ENCODE measurements at places on chromosomes 7 and 10.

- DNase-seq: no peak
Measured at GRCh38 chr7:84970670-84971069, 216.2 kb downstream of the SEMA3D start.

DNA sequence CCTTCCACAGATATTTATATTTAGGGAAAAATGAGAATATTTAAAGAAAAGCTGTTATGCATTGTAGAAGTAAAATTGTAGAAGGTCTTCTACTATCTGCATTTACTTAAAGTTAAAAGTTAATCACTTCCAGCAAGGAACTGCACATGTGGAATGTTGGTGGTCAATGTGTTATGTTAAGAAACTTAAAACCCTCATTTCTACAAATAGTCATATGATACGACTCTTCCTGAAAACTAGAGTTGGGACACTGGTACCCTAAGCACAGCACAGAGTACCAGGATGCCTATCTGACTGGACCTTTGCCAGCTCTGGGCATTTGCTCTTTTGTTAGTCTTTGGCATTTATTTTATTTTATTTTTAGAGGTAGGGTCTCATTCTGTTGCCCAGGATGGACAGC lies 524.2 kb upstream of the GALNT17 start:
- DNase-seq: no peak

DNA sequence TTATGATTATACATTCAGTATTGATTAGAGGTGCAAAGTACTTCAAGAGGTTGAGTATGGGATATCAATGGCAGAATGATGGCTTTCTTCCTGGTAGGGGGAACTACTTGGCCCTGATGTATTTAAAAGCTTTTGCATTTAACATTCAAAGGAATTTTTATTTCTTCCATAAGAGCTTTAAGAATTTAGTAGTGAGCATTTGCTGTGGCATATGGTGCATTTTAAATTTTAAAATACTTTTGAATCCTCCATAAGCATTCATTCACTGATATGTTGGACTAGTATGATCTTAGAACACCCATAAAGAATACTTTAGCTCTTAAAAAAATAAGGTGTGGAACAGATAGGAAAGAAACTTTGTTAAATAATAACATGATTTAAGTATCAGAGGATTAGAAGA lies 191.9 kb upstream of the PPP1R3A start:
- no peak for DNase-seq

DNA sequence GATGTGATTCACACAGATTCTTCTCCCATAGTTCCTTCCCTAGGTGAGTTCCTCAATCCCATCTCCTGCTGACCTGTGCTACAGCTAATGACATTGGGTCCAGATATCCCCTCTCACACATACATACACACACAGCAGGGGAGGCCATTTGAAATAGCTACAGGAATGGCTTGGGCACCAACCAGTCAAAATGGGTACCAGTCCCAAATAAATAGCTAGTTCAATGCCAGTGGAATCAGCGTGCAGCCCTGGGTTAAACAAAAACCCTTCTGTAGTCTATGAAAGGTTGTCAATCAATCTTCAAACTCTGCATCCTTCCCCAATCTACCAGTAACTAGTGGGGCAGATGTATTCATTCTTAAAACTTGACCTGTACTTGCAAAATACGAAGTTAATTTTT lies 9.3 kb downstream of the PNLIPRP2 start:
- DNase-seq: no peak

- DNase-seq: no peak
Measured at GRCh38 chr7:57417736-57418135, 32.2 kb upstream of the ZNF716 start.

- DNase-seq: no peak
Measured at GRCh38 chr7:159016591-159016990, 128.1 kb downstream of the VIPR2 start.

DNA sequence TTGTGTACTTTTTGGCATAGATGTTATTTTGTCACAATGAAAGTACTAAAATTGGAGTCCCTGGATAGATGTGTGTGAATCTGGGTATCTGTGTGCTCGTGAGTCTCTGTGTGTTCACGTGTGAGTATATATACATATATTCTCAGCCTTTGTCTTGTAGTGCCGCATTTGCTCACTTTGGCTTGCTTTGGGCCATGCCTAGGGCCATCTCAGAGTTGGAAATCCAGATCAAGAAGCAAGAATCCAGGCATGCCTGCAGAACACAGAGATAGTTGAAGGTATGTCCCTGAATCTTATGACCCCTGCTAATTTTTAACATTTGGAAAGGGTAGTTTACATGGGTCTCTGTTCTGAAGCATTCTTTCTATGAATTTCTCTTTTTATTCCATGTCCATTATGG lies 208.7 kb downstream of the PHTF2 start:
- DNase-seq: no peak

- no peak for DNase-seq
Measured at GRCh38 chr7:37441386-37441760, 7.3 kb downstream of the ELMO1 start.

DNA sequence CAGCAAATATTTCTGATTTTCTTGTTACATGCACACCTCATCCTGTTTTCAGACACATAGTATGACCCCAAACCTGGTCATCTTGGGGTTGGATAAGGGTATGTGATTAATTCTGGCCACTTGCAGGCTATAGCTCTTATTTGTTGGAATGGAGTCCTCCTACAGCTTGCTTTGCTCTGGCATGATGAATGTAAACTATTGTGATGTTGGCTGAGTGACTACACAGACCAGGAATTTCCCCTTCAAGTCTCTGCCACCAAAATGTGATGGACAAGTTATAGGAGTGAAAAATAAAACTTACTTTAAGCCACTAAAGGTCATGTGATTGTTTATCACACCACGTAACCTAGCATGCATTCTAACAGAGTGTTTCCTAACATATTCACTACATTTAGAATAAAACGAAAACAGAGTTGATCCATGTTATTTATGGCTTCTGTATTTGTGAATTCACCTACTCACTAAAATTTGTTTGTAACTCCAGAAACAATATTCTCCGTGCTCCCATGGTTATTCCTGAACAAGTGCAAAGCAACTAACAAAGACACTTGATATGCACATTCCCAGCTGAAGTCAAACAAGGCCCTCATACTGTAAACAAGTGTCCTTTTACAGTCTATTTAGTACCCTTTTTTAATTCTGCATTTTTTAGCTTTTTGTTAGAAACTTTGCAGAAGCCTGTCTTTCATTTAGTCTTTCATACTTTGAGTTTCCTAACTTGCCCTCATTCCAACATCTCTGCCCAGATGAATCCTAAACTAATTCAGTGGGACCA lies 599.2 kb upstream of the PCDH15 start:
- no peak for DNase-seq

- no peak for DNase-seq
Measured at GRCh38 chr10:98675902-98676301, 229.2 kb upstream of the HPS1 start.

DNA sequence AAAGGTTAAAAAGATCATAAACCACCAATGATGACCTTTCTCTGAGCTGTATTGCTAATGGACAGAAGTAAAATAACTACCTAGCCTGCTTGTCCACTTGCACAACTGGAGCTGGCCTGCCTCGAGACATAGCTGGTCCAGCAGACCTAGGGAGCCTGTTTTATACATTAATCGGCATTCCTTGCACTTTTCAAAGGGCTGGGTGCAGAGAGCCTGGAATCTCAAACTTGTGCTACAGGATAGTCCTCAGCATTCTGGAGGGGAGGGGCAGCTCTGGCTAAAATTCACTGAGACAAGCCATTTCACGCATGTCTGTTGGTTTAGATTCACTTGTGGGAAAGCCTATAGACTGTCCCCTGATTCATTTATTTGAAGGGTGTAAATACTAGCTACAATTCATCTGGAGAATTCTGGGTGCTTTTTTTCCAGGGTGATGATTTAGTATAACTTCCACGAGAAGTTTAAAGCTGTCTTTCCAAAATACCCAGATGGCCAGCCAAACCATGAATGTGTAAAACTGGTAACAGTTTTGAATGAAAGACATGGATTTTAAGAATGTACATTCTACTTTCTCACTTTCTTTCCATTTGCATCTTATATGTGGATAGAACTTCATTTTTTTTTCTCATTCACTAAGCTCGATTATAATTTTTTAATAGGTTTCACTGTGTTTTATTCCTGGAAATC lies 389.4 kb downstream of the KCNMA1 start:
- DNase-seq: peak; percentile 80

DNA sequence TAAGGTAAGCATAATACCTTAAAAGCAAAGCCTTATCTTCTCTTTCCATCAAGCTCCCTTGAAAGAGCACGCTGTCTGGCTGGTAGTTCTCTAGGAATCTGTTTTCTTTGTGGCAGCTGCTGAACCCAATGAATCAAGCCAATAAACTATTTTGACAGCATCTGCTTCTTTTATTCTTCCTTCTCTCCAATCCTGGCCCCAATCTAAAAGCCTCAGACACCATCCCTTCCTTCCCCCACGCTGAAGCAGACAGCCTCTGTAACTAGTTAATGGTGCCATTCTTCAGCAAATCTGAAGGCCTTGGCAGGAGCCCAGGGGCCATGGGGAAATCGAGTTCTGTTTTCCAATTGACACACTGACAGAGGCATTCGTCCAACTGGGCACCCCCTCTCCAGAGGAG lies 186.6 kb upstream of the LYZL1 start:
- no peak for DNase-seq

GRCh38 chr10:132591166-132591971 lies 53.8 kb downstream of the INPP5A start:
- DNase-seq: peak; percentile 75

DNA sequence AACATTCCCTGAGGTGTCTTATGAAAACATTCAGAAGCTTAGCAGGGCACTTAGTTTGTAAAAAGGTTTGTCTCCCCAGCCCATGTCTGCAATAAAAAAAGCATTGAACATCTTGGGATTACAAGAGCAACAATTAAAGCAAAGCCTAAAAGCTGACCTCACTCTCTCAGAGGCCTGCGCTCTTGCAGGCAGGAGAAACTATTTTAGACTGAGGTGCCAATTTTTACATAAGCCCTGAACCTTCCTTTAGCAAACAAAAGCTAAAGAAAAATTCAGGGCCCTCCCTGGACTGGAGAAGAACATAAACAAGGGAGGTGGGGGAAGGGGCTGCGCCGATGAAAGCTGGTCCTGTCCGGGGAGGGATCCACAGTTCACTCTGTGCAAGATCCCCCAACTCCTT lies 312.7 kb upstream of the RNF32 start:
- no peak for DNase-seq

- DNase-seq: peak; percentile 29
Measured at GRCh38 chr7:95190515-95190914, 133.8 kb downstream of the PON1 start.

DNA sequence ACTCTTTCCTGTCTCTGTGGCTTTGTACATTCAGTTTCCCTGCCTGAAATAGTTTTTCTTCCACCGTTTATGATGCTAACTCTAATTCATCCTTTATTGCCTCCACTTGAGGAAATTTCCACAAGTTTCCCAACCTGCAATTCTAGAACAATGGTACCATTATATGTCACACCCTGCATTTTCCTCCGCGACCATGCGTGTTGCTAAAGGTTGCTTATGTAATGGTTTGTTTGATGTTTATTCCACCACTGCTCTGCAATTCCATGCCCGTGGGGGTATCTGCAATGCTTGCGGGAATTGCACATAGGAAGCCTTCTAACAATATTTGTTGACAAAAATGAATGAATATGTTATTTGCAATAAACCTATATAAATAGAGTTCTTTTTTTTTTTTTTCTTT lies 69.5 kb upstream of the ST8SIA6 start:
- no peak for DNase-seq

GRCh38 chr7:139035586-139036353 lies at the start of gene ZC3HAV1L:
Gene ZC3HAV1L, minus strand, starts transcription at chr7:139036042. Its CDS starts 25 bp downstream, at chr7:139036017.
- peak; percentile 84 for DNase-seq

DNA sequence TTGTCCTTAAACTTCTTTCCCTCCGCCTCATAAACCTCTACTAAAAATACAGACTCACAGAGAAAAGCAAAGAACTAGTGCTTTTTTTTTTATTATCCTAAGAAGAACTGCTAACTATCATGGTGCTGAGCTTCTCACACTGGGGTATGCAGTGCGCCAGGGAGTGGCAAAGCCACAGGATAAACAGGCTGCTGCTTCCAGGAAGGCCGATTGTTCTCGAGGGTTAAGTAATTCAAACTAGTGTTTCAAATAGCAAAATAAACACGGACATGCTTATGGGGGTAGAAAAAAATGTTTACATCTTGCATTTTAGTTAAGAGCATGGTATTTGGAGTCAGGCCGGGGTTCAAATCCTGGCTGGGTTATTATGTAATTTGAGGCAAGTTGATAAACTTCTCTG lies 157.0 kb downstream of the TAX1BP1 start:
- DNase-seq: peak; percentile 4

DNA sequence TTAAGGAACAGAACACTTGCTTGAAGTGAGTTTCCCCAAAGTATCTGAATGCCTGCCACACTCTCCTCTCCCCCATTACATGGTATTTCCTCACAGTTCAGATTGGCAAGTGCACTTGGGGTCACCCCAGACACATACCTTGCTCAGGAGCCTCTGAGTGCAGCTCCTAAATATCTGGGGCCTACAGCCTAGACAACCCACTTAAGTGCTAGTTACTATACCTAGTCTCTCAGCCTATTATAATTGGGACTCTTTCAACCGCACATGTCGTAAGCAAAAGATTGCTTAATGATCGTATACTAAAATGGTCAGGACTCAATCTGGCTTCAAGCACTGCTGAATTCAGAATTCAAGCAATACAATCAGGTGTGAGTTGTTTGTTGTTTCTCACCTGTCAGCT lies 19.9 kb downstream of the TMEM176B start:
- DNase-seq: no peak

GRCh38 chr7:105473163-105473562 lies 48.9 kb downstream of the PUS7 start:
- DNase-seq: no peak

GRCh38 chr7:138400400-138400886 lies 59.6 kb upstream of the TRIM24 start:
- DNase-seq: no peak

- DNase-seq: no peak
Measured at GRCh38 chr7:5634107-5634950, 147.1 kb downstream of the RNF216 start.

- DNase-seq: peak; percentile 22
Measured at GRCh38 chr7:154914996-154915380, 87.9 kb downstream of the PAXIP1 start.

- DNase-seq: no peak
Measured at GRCh38 chr7:147923841-147924240, 666.7 kb upstream of the C7orf33 start.

- no peak for DNase-seq
Measured at GRCh38 chr7:109751241-109751640, 1181.6 kb downstream of the DNAJB9 start.

DNA sequence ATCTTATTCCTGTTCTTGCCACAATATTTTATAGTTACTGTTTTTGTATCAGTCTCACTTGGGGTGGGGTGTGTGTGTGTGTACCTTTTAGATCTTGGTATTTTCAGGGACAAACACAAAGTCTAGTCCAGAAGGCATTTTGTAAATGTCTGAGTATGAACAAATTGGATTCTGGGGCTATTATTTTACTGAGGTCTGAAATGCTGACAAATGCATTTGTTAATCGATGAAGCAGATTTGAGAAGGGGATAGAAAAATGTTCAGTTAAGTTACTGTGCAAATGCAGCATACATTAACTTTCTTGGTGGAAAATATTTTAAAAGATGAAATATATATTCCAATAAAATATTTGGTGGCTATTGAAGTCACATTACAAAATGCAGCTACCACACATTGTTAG lies 267.4 kb downstream of the EXOC4 start:
- no peak for DNase-seq
